ENCODE measurements at places on chromosomes 3 and 15.

GRCh38 chr3:160176923-160177322 is 48.3 kb upstream of the C3orf80 start:
- DNase-seq, result no peak

DNA sequence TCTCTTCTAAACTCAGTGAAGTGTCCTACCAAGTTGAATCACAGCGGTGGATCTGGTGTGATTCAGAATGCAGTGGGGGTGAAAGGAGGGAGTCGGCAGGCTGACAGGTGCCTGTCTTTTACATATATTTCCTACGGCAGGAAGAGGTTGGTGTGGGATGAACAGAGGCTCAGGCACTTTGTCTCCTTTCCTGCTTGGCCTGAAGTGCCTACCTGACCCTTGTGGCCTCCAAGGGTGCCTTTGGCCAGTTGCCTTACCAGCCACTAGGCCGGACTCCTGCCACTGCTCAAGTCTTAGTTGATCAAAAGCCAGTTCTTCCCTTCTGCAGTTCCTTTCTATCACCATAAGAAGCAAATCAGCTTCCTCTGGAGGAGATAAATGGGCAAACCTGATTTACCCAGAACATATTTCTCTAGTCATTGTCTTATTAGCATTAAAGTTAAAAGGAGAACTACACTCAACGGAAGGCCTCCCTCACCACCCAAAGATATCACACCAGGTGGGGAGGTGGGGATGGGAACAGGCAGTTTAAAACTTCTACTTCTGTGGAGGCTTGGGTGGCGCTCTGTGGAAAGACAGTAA is 52.1 kb downstream of the CRTC3 start:
- DNase-seq, result peak; percentile 77

- DNase-seq, result peak; percentile 70
These were observed 85.8 kb upstream of the ARHGEF3 start for GRCh38 chr3:56887402-56888025.

DNA sequence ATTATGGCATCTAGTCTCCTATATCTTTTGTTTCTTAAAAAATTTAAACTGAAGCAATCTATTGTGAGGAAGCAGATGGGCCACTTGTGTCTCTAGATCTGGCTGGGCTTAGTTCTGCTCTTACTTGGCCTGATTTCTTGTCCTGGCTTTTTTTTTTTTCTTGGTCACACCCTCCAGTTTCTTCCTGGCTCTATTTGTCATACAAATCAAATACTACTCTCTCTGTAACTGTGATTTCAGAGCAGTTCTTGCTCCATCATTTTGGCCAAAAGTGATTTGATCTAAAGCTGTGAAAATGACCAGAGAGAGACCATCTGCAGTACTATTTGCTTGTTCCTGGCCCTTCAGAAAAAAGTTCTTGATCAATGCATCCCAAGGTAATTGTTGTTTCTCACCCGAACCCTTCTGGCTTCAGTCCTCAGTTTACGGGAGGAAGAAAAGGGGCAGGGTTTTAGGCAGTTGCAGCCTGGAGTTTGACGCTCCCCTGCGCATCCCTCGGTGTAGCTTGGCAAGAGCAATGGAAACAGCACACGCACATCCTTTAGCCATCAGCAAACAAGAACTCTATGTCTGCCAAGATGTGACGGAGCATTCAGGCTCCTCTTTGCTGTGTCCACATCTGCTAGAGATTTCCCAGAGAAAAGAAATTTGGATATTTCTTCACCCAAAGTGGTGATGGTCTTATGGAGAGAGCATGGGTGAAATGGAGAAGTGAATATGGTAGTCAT is 31.6 kb downstream of the CHST2 start:
- no peak for DNase-seq

- no peak for DNase-seq
These were observed 126.4 kb downstream of the GADL1 start for GRCh38 chr3:30768046-30768445.

- no peak for DNase-seq
These were observed 658.8 kb downstream of the EDEM1 start for GRCh38 chr3:5846261-5846660.

DNA sequence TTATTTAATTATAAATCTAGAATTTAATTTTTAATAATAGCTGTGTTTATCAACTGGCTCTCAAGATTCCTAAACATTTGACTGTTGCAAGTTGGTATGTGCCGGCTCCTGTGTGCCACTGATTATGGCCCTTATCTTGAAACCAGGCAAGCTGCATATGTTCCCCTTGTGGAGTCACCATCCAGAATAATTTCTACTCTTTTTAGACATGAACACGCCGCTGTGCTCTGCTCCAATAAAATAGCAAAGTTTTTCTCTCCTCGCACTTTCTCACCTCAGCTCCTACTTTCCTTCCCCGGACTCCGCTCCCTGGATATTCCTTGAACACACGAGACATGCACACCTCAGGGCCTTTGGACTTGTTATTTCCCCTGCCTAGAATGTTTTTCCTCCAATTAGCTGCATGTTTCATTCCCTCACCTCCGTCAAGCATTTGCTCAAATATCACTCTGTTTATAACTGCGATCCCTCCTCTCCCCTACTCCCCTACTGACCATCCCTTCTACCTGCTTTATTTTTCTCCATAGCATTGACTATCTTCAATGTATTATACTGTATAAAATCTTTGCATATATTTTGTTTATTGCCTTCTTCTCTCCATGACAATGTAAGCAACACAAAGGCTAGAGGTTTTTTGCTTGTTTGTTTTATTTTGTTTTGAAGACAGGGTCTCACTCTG is 26.1 kb upstream of the ERICH6 start:
- no peak for DNase-seq

DNA sequence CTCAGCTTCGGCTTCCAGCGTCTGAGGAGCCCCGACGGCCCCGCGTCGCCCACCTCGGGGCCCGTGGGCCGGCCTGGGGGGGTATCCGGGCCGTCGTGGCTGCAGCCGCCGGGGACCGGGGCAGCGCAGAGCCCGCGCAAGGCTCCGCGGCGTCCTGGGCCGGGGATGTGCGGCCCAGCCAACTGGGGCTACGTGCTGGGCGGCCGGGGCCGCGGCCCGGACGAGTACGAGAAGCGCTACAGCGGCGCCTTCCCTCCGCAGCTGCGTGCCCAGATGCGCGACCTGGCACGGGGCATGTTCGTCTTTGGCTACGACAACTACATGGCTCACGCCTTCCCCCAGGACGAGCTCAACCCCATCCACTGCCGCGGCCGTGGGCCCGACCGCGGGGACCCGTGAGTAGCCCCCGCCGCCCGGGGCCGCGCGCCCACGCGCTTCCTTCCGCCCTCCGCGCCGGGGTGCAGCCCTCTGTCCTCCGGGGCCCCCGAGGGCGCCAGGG is 462 bp downstream of the EDEM1 start:
- peak; percentile 46 for DNase-seq

DNA sequence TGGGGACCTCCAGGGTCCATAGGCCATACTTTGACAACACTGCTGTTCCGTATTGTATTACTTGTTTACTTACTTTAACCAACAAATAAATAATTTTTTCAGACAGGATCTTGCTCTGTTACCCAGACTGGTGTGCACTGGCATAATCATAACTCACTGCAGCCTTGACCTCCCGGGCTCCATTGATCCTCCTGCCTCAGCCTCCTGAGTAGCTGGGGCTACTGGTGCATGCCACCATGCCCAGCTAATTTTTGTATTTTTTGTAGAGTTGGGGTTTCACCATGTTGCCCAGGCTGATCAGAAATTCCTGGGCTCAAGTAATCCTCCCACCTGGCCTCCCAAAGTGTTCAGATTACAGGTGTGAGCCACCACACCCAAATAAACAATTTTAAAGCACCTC is 64.9 kb upstream of the C15orf39 start:
- DNase-seq, result no peak

DNA sequence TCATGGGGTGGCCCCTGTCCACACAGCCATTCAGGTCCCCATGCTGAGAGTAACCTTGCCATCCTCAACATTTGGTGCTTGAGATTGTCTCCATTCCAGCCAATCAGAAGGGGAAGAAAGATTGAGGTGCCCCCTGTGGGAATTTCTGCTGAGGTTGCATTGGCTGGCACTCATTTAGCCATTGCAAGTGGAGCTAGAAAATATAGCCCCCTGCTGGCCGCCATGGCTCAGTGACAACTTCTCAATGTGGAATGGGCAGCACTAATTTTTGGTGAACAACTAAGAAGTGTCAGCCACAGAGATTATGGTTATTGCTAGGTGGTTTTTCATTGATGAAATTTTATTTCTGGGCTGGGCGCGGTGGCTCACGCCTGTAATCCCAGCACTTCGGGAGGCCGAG is 22.0 kb downstream of the COL6A6 start:
- DNase-seq, result peak; percentile 61

- no peak for DNase-seq
These were observed 115.6 kb downstream of the NLGN1 start for GRCh38 chr3:173513123-173513522.

- peak; percentile 69 for DNase-seq
These were observed 425 bp upstream of the FYTTD1 start for GRCh38 chr3:197749315-197749600.

- no peak for DNase-seq
These were observed 45.0 kb upstream of the PCSK6 start for GRCh38 chr15:101534376-101534970.

DNA sequence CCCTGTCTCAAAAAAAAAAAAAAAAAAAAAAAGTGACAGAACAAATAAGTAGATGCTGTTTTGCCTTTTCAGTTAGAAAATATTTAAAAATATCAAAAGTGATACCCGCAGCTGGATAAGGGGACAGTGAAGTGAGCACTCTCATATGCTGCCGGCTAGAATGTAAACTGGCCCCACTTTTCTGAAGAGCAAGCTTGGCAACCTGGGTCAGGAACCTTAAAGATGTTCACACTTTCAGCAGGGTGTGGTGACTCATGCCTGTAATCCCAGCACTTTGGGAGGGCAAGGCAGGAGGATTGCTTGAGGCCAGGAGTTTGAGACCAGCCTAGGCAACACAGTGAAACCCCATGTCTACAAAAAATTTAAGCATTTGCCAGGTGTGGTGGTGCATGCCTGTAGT is 17.4 kb downstream of the FSD2 start:
- no peak for DNase-seq

GRCh38 chr3:53257465-53257864 is 1.6 kb upstream of the TKT start:
- no peak for DNase-seq

GRCh38 chr15:25665913-25666312 is 197.2 kb downstream of the ATP10A start:
- no peak for DNase-seq

DNA sequence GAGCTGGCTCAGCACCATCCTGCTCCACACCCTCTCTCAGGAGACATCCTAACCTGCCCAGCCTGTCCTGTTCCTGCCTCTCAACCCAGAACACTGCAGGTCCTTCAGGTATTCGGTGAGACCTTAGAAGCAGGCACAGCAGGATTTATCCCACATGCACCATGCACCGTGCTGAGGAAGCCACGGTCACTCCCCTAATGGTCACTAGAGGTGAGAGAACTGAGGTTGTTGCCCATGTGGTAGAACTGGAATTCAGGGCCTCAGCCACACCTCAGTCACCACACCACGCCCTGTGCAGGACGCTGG is 36.9 kb downstream of the APBA2 start:
- DNase-seq, result peak; percentile 3

GRCh38 chr3:60277361-60277800 is 973.9 kb downstream of the FHIT start:
- DNase-seq, result no peak

GRCh38 chr15:38743147-38743546 is 178.5 kb upstream of the RASGRP1 start:
- DNase-seq, result no peak

GRCh38 chr3:108319428-108320082 is 23.2 kb downstream of the HHLA2 start:
- DNase-seq, result no peak

DNA sequence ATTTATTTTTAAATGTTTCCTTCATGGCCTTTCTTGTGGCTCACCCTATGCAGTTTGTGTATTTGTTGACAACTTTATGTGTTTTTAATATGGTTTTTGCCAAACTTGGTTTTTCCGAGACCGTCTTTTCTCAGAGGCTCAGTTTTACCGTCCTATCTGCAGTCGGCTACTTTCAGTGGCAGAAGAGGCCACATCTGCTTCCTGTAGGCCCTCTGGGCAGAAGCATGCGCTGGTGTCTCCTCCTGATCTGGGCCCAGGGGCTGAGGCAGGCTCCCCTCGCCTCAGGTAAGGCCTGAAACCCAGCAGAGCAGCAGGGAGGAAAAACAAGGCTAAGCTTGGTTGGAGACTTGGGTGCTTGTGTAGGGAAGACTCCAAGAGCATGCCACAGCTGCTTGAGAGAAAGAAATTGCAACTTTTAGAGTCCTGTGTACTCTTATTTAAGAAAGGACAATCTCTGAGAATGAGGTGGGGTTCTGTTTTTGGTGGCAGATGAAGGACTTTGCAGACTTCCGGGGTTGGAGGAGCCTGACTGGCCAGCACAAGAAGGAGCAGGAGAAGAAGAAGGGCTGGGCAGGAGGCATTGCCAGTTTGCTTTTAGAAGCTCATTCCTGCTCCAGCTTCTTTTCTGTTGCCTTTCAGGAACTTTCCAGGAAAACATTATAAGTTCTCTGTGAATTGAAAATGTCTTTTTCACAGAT is at the start of gene TIGIT:
TIGIT (plus strand) TSS at position 191 of the 698 bp plus-strand sequence; CDS start at position 225, 34 bp downstream.
- no peak for DNase-seq

- DNase-seq, result no peak
These were observed 537.2 kb upstream of the IL12A start for GRCh38 chr3:159451482-159451881.

DNA sequence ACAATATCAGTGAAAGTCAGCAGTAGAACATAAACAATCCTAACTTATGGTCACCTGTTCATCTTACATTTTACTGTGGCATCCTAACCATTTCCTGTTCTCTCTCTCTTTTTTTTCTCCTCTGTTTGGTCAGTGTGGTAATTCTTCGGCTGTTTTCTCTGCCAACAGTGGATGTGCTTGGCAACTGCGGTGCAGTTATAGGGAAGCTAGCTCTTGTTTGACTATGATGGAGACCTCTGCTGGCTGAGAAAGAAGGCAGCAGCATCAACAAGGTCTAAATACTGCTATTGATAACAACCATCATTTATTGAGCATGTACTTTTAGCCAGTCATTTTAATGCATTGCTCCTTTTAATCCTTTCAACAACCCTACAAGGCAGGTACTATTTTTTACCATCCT is 723 bp upstream of the DRD3 start:
- DNase-seq, result peak; percentile 7

DNA sequence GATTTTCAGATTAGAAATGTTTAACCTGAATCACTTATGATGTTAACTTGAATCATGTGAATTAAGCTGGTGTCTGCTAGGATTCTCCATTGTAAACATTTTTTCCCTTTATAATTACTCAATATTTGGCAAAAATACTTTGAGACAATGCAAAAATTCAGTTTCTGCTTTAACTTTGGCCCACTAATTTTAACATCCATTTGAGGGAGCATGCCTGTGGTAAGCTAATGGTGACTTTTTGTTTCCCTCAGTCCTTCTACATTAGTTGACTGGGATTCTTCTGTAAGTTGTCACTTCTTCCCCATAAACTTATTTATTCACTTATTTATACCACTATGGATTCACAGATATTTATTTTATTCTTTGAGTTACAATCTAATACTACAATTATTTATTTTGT is 59.3 kb downstream of the PIK3R4 start:
- DNase-seq, result no peak

GRCh38 chr15:91853511-91853947 is at the start of gene SLCO3A1:
Gene SLCO3A1 (plus strand): TSS chr15:91853708.
- peak; percentile 71 for DNase-seq
